ENCODE measurements at places on chromosomes 2 and 18.

DNA sequence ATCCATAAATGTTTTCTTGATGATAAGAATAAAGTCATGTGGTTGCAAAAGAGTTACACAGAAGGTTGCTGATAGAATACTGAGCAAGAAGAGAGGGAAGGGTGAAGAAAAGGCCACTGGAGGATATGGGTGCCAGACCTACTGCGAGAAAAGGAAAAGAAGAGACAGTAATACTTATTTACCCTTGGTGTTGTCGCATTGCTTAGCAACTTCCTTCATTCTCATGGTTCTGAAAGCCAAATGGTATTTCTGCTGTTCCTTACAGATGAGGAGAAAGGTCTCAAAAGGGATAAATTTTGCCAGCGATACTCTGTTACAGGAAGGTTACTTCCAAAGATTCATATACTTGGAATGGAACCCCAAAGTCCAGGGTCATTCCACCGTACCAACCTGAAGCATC, 62.5 kb downstream of the LHCGR start:
- DNase-seq, result peak; percentile 30

GRCh38 chr2:120398996-120399888, 53.3 kb downstream of the INHBB start:
- DNase-seq, result no peak

DNA sequence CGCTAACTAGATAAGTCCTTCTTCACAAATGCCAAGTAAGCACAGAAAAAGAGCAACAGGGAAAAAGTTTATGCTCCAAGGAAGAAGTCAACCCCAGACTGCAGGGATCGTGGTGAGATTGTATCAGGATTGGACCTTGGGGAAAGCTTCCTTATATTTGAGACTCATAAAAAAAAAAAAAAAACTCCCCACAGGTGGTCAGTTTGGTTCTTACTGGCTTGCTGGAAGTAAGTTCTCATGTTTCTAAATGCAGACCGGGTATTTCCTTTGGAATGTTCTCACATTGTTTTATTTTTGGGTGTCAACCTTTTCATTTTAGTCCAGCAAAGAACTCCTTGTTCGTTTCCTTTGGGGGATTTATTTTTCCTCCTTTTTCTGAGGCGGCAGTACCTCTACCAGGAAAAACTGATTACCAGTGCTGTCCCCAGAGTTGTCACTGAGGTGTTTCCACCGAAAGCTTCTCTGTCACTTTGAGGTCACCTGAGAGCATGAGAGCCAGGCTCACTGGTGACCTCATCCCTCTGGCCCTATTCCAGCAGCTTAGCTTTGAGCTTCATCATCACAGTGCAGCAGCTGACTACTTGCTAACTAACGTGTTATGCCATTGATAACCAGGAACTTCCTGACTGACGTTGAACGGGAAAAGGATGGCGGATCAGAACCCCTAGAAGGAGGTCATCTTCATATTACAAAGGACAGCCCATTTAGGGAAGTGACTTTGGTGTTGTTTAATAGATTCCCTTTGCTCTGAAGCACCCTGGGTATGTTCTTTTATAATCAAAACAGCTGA, 16.8 kb upstream of the ATP8B1 start:
- DNase-seq, result peak; percentile 85

GRCh38 chr2:96856776-96857666, 795 bp downstream of the ANKRD39 start:
- no peak for DNase-seq

GRCh38 chr2:74416778-74417177, 4.6 kb downstream of the C2orf81 start:
- no peak for DNase-seq

All from fibroblast of skin of back (primary cell).